Spinal cord (tissue), 10 donors: ENCODE measurements at places on chromosomes 2 and 18. TPM values are rescaled to one million over a fixed set of nuclear protein-coding genes. Genes with fewer than 3 reads are reported as not detected.

DNA sequence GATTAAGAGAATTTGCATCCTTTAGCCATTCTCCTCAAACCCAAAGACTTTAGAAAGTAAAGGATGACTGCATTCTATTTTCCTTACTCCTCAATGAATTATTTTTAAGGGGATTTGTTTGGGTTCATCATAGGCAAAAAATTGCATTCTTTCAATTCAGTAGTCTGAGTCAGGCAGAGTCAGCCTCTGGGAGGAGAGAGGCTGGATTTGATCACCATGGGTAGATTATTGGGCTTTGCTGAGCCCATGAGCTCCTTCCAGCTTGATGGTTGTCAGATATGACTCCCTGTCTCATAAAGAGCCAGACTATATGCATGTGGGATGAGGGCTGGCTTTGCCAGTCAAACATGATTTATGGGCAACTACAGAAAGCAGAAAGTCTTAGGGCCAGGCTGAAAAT, 101.2 kb downstream of the KCNS3 start:
- DNase-seq: no peak
- H3K4me1 ChIP-seq: no peaks in the 10 kb centered on the region
- H3K27ac ChIP-seq: no peak overlapping the region
- no peak overlapping the region for H3K4me3 ChIP-seq
- H3K36me3 ChIP-seq: no peaks in the 10 kb centered on the region

DNA sequence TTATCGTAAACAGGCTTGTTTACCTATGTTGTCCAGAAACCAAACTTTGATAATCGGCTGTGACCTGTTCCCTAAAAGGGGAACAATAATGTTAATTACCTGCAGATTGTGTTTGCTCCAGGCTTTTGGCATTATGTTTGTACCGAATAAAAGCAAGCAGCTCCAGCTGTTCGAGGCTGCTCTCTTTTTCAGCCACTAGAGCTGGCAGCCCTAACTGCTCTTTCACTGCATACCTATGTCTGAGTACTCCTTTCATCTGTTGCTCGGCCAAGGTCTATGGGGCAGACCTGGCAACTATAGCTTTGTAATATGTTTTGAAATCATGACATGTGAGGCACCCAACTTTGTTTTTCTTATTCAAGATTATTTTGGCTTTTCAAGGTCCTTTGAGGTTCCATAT, 77.8 kb upstream of the EHBP1 start:
- no peaks in the 10 kb centered on the region for H3K27me3 ChIP-seq
- H3K4me1 ChIP-seq: no peaks in the 10 kb centered on the region

DNA sequence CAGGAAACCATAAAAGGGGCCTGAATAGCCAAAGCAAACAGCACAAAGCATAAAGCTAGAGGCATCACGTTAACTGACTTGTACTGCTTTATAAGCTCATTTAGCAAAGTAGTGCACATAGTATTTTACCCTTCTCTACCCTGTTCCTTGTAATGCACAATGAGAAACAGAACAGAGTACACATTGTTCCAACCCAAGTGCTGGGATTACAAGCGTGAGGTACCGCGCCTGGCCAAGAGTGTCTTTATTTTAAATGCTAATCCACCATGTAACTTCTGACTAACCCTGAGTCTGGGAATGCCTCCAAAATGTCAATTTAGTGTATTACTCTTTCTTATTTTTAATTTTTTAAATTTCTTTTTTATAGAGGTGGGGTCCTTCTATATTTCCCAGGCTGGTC, 46.4 kb upstream of the STON1 start:
- H3K36me3 ChIP-seq: no peaks in the 10 kb centered on the region
- H3K4me3 ChIP-seq: no peak overlapping the region
- peak overlapping the region; percentile 2 for H3K27ac ChIP-seq

DNA sequence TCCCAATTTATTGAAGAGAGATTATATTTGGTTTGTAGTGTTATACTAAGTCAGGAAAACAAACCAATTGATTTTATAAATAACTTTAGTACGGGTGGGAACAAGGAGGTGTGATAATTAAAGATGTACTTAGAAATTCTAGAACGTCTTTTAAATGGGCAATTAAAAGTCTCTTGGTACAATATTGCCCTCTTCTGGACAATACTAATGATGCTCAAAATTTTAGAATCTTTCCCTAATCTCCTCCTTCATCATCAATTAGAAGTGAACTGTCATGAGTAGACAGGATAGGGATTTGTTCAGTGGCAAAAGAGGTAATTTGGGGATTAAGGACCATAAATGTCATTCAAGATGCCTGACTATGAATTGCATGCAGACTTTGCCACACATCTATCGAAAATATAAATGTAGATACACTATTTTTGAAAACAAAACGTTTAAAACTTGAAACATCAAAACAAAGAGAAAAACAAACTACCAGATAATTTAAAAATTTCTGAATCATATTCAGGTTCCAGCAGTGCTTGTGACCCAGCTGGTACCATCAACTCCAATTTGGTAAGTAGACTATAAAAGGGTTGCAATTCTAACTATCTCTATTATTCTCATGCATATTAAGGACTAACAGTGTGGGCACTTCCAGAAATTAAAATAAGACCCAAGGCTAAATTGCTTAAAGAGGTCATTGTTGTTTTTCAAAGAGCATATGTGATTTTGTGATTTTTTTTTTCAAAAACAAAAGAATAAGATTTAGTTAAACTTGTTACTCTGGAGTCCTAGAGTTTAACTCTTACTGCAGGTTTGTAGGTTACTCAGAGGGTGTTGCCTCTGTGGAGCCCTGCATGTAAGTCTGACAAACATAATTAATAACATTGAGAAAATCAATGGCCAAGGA, 123.5 kb downstream of the LAMA3 start:
- no peaks in the 10 kb centered on the region for H3K27me3 ChIP-seq
- DNase-seq: no peak

DNA sequence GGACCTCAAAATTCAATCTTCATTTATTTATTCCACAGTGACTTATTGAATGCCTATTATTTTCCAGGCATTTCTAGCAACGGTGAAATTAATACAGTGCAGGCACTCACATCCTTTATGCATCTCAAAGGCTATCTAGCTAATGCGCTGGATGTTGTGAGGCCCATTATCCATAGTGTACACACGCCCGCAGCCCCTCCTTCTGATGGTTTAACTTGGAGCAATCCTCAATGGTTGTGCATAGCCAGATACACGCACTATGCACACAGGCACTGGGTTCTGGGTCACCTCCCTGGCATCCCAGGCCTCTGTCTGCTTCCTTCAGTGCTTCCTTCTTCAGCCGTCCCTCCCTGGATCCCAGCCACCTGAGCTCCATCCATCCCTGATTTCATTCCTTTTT, 108.5 kb upstream of the BOD1L2 start:
- no peaks in the 10 kb centered on the region for H3K27me3 ChIP-seq
- DNase-seq: no peak
- no peak overlapping the region for H3K4me3 ChIP-seq
- no peak overlapping the region for H3K27ac ChIP-seq
- no peaks in the 10 kb centered on the region for H3K36me3 ChIP-seq
- H3K4me1 ChIP-seq: no peaks in the 10 kb centered on the region

GRCh38 chr2:147588191-147588590, 256.6 kb upstream of the ACVR2A start:
- no peak overlapping the region for H3K4me3 ChIP-seq
- H3K36me3 ChIP-seq: no peaks in the 10 kb centered on the region
- DNase-seq: no peak
- no peaks in the 10 kb centered on the region for H3K4me1 ChIP-seq
- no peak overlapping the region for H3K27ac ChIP-seq

DNA sequence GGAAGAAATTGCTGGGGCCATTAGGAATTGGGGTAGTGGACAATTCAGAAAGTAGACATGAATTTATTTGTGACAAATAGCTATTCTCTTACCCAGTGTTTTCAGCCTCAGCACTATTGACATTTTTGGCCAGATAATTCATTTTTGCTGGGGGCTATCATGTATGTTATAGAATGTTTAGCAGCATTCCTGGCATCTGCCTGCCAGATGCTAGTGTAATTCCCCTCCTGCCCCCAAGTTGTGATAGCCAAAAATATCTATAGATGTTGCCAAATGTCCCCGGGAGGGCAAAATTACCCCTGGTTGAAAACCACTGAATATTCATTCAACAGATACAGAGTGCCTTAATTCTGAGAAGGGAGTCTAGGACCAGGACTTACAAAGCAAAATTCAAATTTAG, 183.6 kb downstream of the BABAM2 start:
- H3K4me3 ChIP-seq: no peak overlapping the region
- no peaks in the 10 kb centered on the region for H3K4me1 ChIP-seq
- no peak for DNase-seq
- no peaks in the 10 kb centered on the region for H3K27me3 ChIP-seq
- H3K27ac ChIP-seq: no peak overlapping the region

Gene SAG
- not detected for total RNA-seq

Gene TMEM37
- total RNA-seq: 3.4 TPM

Gene SF3B6
- total RNA-seq: 162 TPM

Gene MRO
- total RNA-seq: 20.9 TPM

Gene CABLES1
- 30.4 TPM for total RNA-seq
